ENCODE measurements at places on chromosomes 2 and 18.

DNA sequence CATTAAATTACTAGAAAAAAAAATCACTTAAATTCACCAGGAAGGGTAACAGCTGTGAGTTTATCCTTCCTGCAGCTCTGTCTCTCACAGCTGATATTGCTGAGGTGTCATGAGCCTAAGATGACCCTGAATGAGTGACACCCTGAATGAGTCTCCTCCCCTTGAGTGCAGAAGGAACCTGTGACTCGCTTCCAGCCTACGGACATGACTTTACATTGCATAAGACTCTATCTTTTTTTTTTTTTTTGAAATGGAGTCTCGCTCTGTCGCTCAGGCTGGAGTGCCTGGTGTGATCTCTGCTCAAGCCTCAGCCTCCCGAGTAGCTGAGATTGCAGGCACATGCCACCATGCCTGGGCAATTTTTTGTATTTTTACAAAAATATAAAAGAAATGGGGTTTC, 14.1 kb downstream of the MRO start:
- no peak for DNase-seq

- DNase-seq = no peak
Measured at GRCh38 chr2:143742581-143742980, 613.4 kb downstream of the ARHGAP15 start.

GRCh38 chr2:37705191-37705590, 33.7 kb upstream of the CDC42EP3 start:
- no peak for DNase-seq

DNA sequence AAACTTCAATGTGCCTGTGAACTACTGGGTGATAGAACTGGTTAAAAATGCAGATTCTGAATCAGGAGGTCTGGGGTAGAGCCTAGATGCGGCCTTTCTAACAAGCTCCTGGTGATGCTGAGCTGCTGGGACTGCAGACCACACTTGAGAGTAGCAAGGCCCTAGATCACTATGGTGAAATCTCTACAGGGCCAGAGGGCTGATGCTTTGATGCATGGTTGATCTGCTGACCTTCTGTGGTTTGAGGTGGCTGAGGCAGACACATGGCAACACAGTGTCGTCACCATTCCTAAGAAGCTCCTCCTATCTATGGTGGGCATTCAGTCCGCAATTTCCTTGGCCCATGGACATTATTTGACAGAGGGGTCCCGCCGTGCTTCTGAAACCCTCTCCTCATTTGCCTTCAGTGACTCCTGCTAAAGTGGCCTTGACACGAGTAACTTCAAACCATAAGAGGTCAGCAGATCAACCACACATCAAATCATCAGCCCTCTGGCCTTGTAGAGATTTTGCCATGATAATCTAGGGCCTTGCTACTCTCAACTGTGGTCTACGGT, 19.8 kb downstream of the CCDC68 start:
- DNase-seq = no peak

DNA sequence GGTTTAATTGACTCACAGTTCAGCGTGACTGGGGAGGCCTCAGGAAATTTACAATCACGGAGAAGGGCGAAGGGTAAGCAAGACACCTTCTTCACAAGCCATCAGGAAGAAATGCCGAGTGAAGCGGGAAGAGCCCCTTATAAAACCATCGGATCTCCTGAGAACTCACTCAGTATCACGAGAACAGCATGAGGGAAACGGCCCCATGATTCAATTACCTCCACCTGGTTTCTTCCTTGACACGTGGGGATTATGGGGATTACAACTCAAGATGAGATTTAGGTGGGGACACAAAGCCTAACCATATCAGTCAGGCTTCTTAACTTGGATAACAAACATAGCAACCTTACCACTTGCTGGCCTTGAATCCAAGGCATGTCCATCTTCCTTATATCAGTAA, 289.0 kb upstream of the STON1 start:
- DNase-seq = no peak

- no peak for DNase-seq
Measured at GRCh38 chr2:59604123-59604522, 949.3 kb downstream of the BCL11A start.

- no peak for DNase-seq
Measured at GRCh38 chr18:79315596-79315995, 80.1 kb upstream of the NFATC1 start.

- no peak for DNase-seq
Measured at GRCh38 chr2:53629001-53629400, 138.6 kb upstream of the CHAC2 start.

DNA sequence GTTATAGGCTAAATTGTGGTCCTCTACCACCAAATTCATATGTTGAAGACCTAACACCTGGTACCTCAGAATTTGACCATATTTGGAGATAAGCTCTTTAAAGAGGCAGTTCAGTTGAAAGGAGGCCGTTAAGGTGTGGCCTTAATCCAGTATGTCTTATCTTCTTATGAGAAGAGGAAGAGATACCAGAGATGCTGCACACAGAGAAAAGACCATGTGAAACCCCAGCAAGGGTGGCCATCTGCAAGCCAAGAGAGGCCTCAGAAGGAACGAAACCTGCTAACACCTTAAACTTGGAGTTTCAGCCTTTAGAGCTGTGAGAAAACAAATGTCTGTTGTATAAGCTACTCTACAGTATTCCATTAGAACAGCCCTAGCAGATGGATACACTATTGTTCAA, 528.1 kb upstream of the DCC start:
- DNase-seq = no peak

GRCh38 chr2:172701250-172701649, 34.4 kb upstream of the RAPGEF4 start:
- no peak for DNase-seq

DNA sequence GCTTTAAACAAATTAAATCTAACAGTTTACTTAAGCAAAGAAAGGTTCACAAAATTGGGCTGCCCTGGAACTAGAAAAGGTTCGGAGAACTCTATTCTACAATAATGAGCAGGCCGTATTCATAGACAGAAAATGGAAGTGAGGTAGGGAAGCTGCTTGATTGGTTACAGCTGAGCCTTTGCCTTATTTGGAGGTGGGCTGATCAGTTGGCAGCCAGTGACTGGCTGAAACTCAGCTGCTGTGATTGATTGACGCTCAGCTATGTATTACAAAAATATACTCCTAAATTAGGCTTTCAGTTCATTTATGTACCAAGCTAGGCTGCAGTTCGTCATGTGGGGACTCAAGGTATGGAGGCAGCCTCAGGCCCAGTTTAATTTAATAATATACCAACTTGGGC, 42.3 kb upstream of the TTR start:
- no peak for DNase-seq

- peak; percentile 70 for DNase-seq
Measured at GRCh38 chr2:169734169-169734847, 676 bp downstream of the KLHL23 start.

DNA sequence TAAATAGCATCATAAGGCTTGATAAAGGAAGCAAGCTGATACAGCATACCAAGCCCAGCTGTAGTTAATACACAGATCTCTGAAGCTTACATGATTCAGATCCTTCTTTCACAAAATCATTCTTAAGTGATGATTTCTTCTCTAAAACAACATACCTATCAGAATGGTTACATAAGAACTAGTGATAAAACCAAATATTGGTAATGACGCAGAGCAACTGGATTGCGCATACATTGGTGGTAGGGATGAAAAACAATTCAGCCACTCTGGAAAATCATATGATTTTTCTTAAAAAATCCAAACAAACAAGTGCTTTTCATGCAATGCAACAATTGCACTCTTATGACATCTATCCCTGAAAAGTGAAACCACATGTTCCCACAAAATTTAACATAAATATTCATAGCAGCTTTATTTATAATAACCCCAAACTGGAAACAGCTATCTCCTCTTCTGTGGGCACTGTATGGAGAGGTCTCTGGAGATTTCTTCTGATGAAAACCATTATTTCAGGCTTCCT, 153.6 kb upstream of the DSEL start:
- DNase-seq = no peak

GRCh38 chr18:69981948-69982347, 34.3 kb upstream of the CD226 start:
- no peak for DNase-seq

- DNase-seq = no peak
Measured at GRCh38 chr2:231117922-231118613, 6.8 kb downstream of the HTR2B start.

GRCh38 chr18:52605345-52605744, 265.3 kb downstream of the DCC start:
- DNase-seq = no peak

DNA sequence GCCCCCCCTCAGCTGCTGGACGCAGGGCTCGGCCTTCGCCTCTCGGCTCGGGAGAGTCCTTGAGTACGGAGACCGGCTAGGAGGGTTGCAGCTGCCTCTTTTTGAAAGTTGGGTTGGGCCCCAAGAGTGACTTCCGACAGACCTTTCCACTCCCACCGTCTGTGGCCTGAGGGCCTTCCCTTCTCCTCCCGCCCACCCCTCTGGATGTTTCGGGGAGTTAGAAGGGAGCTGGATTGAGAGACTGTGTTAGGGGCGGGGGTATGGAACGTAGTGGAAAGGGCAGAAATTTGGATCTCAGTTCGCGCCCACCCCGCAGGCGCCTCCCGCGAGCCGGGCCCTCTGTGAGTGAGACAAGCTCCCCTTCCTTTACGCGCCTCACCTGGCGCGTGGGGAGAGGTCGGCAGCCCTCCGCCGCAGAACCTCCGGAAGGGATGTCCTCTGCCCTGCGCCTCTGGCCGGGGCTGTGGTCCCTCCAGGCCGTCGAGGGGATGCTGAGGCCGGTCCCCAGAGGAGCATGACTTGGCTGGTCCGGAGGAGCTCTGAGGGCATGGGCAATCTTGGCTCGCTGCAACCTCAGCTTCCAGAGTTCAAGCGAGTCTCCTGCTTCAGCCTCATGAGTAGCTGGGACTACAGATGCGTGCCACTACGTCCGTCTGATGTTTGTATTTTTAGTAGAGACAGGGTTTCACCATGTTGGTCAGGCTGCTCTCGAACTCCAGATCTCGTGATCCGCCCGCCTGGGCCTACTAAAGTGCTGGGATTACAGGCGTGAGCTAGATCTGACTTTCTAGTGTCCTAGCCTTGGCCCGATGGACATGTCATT, 15.9 kb downstream of the C2orf74 start:
- DNase-seq = peak; percentile 78

GRCh38 chr2:239818086-239818485, 207.1 kb downstream of the NDUFA10 start:
- no peak for DNase-seq

DNA sequence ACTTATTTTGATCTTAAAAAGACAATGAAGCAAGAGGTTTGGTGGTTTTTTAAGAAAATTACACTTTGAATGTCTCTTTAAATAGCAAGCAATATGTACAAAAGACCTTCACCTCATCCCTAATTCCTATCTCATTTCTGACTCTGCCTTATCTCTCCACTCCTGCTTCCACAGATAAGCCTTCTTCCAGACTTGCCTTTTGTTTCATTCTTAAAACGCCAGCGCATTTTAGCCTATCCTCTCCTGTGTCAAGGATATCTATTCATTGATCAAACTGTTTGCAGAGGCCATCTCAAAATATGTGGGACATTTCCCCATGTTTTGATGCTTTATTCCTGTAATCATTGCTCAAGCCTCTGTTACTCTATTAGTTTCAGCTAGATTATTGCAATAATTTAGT, 562.5 kb downstream of the PARD3B start:
- DNase-seq = no peak

DNA sequence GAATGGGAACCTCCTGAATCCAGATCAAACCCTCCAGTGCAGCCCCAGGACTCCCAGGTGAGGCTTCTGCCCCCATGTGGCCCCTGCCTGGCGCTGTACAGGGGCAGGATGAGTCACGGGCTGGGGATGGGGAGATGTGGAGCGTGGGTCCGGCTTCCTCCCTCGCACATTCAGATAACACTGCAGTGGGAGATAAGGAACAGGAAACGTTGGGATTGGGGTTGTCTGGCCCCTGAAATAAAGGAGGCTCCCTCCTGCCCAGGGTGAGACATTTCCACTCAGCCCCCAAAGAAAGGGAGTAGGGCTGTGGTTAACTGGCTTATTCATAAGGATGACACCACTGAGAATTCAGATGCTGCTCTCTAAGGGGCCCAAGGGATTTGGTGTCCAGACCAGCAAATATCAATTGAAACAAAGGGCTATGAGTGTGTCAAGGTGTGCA, 30.7 kb downstream of the IGFBP5 start:
- DNase-seq = no peak

- no peak for DNase-seq
Measured at GRCh38 chr2:192940767-192941166, 746.0 kb upstream of the TMEFF2 start.

DNA sequence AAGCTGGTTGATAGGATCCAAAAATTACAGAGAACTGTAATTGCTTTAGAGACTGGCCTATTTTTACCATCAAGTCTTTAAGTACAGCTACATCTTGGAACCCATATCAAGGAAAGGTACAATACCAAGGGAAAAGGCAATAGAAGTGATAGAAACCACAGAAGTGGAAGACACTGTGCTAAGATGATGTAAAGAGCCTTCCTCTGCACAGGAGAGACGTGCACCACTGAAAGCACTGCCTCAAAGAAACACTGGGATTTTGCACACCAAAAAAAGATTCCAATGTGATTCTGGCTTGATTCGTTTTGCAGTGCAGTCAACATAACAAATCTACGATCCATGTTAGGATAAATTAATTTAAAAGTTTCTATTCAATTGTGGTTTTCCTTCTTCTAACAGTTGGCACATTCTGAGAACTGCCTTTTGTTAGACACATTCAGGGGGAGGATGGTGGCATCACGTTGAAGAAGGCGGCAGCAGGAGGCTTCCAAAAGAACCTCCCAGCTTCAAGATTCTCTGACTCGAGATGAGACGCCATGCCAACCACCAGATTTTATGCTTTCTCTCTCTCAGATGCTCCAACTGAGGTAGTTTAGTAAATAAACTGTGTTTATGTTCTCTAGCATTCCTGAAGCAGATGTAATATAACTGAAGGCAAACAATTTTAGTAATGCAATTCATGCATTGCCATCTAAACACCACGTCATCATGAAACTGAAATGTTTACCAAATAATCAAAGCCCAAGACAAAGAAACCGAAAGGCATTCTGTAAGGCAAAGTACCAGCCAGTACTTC, 102.9 kb downstream of the BCL2 start:
- DNase-seq = no peak

GRCh38 chr2:28271919-28272250, 120.8 kb upstream of the FOSL2 start:
- no peak for DNase-seq

- DNase-seq = peak; percentile 66
Measured at GRCh38 chr2:112077814-112078213, 22.7 kb downstream of the TMEM87B start.

GRCh38 chr2:109719871-109720270, 74.2 kb upstream of the RGPD5 start:
- no peak for DNase-seq

- no peak for DNase-seq
Measured at GRCh38 chr2:98072442-98072841, 14.5 kb upstream of the VWA3B start.

- no peak for DNase-seq
Measured at GRCh38 chr2:166351319-166351718, 24.4 kb downstream of the SCN9A start.

- DNase-seq = peak; percentile 94
Measured at GRCh38 chr2:63590626-63591408, 2.1 kb downstream of the MDH1 start.
